ENCODE measurements at places on chromosomes 5 and 9. TPM values are rescaled to one million over a fixed set of nuclear protein-coding genes. Genes with fewer than 3 reads are reported as not detected.

ISL1 gene
- not detected for total RNA-seq

PTTG1 gene
- 139 TPM for total RNA-seq

C6 gene
- 0.59 TPM for total RNA-seq

MLANA gene
- not detected for total RNA-seq
